ENCODE measurements at places on chromosomes 4 and X.

- DNase-seq, result no peak
Measured at GRCh38 chr4:80070880-80071603, 2.0 kb downstream of the ANTXR2 start.

DNA sequence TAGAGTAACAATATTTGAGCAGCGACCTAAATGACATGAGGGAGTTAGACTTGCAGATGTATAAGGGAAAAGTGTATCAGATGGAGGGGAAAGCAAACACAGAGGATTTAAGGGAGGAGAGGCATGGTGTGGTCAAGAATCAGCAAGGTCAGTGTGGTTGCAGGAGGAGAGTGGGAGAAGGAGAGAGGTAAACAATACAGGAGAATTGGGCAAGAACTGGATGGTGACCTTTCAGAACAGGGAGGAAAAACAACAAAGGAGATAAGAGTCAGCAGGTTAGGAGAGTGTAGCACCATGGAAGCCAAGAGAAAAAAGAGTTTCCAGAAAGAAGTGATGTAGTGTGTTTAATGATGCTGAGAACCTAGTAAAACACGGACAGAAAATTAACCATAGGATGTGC is 178.5 kb downstream of the PAPSS1 start:
- DNase-seq, result no peak

GRCh38 chrX:39396358-39396995 is 595.2 kb downstream of the MID1IP1 start:
- DNase-seq, result no peak

GRCh38 chrX:80282535-80282934 is 137.7 kb upstream of the TENT5D start:
- DNase-seq, result no peak

GRCh38 chr4:118962540-118962939 is 73.9 kb downstream of the SYNPO2 start:
- DNase-seq, result no peak

- DNase-seq, result no peak
Measured at GRCh38 chrX:40943093-40943641, 142.1 kb upstream of the USP9X start.

- DNase-seq, result peak; percentile 69
Measured at GRCh38 chrX:35919536-35920309, at the start of gene CFAP47. Gene CFAP47, plus strand, starts transcription at chrX:35919734. Its CDS starts 66 bp downstream, at chrX:35919800.

- peak; percentile 69 for DNase-seq
Measured at GRCh38 chrX:16786791-16787735, 797 bp downstream of the TXLNG start.

DNA sequence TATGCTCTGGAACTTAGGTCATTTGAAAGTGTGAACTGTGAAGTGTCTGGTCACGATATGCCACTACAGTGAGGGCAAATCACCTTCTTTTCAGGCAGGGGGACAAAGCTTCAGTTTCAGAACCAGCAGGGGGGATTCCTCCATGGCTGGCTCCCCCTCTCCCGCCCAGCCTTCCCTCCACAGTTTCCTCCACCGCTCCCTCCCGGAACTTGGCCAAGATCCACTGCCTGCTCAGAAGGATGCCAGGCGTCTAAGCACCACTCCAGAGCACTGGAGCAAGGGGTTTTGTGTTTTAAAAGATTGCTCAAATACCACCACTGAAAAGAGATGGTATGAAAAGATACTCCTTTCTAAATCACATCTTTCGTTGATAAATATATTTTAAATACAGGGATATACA is 126.9 kb downstream of the ELOVL6 start:
- peak; percentile 70 for DNase-seq

- DNase-seq, result no peak
Measured at GRCh38 chrX:119655125-119655524, 37.8 kb downstream of the SEPTIN6 start.

DNA sequence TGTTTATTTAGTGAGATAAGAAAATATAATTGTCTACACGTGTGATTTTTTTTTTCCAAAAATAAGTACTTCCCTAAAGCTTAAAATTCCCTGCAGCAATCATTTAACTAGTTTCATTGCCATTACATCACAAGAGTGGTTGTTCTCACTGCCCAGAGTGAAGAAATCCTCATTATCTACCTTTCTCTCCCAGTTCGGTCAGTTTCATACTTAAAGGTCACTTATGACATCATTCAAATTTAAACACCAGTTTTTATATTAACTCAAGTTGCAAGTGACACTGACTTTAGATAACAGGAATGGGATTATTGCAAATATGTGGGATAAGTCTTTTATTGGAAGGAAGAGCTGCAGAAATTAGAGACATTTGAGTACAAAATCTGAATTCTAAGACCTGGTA is 1699.8 kb upstream of the IGFBP7 start:
- no peak for DNase-seq

- DNase-seq, result peak; percentile 51
Measured at GRCh38 chr4:3310301-3311094, 17.7 kb downstream of the RGS12 start.

DNA sequence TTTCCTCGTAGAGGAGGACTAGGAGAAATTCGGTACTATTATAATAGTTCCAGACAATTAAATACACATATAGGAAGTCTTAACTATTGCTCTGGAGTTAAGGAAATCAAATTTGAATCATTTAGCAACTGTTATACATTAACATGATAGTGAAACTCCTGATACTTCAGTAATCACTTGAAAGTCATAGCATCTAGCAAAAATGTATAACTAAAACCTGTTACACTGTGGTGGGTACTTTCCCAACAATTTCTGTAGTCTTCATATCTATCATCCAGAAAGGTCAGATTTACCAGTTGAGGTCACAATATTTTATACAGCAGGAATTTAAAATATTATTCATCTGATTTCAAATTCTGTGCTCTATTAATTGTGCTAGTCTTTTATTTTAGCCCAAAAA is 669.6 kb upstream of the PCDH10 start:
- DNase-seq, result no peak

- no peak for DNase-seq
Measured at GRCh38 chr4:3598695-3599227, 66.5 kb upstream of the LRPAP1 start.

DNA sequence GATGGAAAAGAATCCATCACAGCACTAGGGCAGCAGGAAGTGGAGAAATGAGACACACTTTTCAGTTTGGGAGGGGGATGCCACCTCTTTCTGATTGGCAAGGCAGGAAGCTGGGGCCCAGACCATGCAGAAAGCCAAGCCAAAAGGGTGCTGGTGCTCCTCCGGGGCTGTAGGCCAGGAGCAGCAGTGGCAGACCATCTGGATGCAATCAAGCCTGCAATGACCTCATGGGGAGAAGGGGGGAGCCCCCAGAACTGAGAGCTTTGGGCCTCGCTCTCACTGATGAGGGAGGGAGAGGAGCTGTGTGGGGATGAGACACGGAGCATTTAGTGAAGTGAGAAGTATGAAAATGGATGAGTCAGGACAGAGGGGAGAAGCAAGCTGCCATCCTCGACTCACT is 141.3 kb upstream of the NALF2 start:
- DNase-seq, result no peak

GRCh38 chr4:136227315-136227714 is 1305.0 kb downstream of the PCDH18 start:
- no peak for DNase-seq

DNA sequence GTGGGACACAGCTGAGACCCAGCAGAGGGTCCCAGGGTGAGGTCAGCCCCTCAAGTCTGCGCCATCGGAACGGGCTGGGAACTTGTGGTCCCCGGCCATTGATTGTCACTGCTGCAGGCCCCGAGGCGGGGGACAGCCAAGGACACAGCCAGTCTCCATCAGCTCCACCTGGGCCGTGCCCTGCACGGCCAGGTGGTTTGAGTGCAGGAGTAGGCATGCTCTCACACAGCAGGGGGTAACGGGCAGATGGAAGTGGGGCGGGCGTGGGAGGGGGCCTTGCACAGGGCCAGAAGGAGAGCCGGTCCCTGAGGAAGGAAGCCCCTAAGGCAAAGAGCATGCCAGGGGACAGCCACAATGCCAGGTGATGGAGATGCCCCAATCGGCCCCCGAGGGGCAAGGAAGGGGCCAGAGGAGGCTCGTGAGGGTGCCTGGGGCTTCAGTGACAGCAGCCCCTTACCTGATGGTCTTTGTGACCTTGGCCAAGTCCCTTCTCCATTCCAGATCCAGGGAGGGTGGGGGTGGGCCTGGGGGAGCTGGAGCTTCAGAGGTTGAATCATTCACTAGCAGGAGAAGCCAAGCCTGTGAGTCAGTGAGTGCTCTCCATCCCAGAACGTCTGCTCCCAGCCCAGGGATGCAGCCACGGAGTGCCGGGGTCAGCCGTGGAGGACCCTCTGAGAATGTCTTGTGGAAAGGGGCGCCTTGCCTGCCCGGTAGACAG is 2.3 kb downstream of the ATP2B3 start:
- DNase-seq, result no peak

DNA sequence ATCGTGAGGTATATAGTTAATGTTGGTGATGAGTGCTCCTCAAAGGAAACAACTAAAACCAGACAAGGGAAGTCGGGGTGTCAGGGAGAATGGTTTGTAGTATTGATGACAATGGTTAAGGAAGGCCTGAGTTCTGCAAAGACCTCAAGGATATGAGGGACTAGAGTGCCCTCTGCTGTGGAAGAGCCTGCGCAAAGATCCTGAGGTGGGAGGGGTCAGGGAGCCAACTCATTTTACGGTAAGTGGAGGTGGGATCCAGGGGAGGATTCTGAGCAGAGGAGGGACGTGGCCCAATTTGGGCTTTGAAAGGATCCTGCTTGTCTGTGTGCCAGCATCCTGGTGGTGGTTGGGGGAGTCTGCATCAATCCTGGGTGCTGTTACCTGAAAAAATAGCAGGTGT is 11.3 kb downstream of the UBA1 start:
- DNase-seq, result no peak

GRCh38 chrX:154918060-154918483 is 31.9 kb downstream of the F8A1 start:
- DNase-seq, result no peak

- no peak for DNase-seq
Measured at GRCh38 chrX:115183980-115184379, 5.2 kb upstream of the RBMXL3 start.

DNA sequence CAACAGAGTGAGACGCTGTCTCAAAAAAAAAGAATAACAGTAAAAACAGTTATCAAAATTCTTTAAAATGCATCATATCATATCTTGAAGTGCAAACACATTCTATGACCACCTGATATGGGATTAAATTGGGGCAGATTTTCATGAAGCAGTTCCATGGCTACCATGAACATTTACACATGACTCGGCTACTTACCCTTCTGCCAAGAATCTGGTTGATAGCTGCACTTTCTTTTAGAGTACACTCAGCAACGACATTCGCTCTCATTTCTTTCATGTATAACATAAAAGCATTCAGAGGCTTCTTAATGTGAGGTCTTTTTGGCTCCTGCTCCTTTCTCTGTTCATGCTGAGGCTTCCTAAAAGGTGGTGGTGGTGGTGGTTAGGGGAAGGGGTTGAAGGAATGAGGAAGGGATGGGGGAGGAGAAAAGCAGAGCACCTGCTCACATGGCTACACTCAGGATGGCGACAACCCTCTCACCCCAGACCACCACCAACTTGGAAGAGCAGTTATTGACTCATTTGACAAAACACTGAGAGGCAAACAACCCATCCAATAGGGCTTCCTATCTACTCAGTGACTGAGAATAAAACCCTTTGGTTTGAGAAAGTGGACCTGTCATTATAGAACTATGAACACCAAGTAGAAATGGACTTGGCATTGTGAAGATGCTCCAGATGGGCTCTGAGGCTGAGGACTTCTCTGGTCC is 88.5 kb downstream of the HADH start:
- DNase-seq, result no peak

- no peak for DNase-seq
Measured at GRCh38 chr4:71360844-71361243, 22.0 kb downstream of the SLC4A4 start.

DNA sequence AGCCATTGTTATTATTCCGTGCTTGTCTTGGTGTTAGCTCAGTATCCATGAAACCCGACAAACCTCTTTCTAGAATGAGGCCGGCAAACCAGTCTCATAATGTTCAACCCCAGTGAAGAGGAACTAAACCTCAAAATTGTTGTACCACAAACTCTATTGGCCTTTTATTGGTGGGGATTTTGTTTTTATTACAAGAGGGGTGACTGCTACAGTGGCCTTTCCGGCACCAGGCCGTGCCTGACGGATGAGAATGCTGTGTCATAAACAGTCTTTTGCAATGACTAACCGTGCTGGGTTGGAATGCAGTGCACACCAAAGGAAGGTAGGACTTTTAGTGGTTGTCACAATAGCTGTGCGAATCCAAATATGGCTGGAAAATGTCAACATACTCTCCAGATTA is 60.8 kb downstream of the SHROOM2 start:
- DNase-seq, result no peak

- no peak for DNase-seq
Measured at GRCh38 chrX:135345107-135345589, 35.9 kb downstream of the ETDC start.

DNA sequence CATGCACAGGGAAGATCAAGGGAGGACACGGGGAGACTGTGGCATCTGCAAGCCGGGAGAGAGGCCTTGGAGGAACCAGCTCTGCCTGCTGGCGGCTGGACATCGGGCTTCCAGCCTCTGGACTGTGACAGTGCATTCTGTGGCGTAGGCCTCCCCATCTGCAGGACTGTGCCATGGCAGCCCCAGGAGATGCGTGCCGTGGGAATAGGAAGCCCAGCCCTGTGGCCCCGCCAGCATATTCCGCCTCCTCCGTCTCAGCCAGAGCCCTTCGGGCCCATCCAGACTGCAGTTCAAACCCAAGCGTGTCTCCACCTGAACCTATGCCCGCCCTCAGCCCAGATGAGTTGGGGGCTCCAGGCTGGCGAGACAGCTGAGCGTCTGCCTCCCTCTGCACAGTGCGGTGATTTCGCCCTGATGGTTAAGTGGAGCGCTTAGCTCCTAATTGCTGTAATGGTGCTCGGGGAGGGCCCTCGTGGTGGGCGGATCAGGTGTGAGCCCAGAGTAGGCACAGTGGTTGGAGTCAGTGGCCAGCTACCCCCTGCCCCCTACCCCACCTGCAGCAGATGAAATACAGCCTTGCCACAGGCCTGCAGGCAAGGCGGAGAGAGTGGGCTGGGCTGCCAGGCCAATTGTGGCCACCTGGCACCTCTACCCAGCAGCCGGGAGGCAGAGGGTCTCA is 133.9 kb downstream of the HMX1 start:
- peak; percentile 48 for DNase-seq

GRCh38 chr4:38315286-38315685 is 348.7 kb upstream of the KLF3 start:
- no peak for DNase-seq

- no peak for DNase-seq
Measured at GRCh38 chr4:113398441-113399143, 349.1 kb downstream of the ANK2 start.
